ENCODE measurements at places on chromosomes 16 and 17. TPM values are rescaled to one million over a fixed set of nuclear protein-coding genes. Genes with fewer than 3 reads are reported as not detected.

AOC2 gene
- total RNA-seq: not detected

SMIM36 gene
- total RNA-seq: not detected

CMTM4 gene
- total RNA-seq: 20.1 TPM

GINS2 gene
- total RNA-seq: not detected

ABCA5 gene
- 7.8 TPM for total RNA-seq
